ENCODE measurements at places on chromosomes 13 and 19.

DNA sequence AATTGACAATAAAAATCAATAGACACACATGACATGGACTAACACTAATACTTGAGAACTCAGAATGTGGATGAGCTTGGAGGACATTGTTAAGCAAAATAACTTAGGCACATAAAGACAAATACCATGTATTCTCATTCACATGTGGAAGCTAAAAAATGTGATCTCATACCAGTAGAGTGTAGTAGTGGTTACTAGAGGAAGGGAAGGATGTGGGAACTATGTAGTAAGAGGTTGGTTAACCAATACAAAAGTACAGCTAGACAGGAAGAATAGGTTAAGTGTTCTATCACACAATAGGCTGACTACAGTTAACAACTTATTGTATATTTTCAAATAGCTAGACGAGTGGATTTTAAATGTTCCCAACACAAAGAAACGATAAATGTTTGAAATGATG is 415.8 kb upstream of the KLF12 start:
- no peak for DNase-seq

GRCh38 chr13:41802043-41802683 is 158.7 kb downstream of the VWA8 start:
- no peak for DNase-seq

GRCh38 chr13:105272660-105273631 is 1262.5 kb downstream of the EFNB2 start:
- DNase-seq, result no peak

DNA sequence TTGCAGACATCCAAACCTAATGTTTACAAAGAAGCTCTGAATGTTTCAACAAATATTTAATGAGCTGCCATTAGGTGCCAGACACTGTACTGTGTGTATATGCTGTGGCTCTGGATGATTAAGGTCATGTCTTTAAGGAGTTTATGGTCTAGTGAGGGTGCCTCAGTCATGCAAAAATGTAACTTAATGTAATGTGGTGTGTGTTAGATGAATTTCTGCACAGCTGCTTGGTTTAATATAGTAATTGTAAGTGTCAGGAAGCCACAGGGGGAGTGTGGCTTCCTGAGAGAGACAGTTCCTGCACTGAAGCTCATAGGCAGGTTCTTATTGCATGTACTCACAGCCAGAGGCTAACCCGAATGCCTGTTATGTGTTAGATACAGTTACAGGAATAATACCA is 43.3 kb downstream of the SPATA13 start:
- DNase-seq, result no peak

DNA sequence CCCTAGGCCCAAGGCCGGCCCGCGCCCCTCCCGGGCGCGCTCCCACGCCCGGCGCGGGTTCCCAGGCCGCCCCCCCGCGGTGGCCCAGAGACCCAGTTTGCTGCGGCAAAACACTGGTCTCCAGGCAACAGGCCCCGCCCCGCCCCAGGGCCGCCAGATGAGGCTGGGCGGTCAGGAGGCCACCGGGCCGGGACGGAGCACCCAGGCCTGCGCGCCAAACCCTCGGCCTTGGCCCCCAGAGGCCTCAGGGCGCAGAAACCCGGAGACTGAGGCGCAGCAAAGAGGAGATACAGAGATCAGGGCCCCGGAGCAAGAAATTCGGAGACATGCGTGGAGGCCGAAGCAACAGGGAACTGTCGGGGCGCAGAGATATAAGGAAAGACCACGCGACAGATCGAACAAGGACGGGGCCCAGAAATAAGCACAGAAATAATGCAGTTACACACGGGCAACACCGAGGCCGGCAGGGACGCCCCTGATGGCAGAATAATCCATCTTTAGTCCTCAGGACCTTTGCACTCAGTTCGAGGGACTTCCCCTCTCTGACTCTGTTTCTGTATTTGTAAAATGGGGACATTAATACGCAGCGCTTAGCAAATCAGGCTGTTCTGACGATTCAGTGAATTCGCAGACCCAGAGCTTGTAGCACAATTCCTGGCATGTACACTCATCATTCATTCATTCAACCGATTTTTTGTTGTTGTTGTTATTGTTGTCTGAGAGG is 20.8 kb upstream of the ERCC1 start:
- DNase-seq, result no peak

DNA sequence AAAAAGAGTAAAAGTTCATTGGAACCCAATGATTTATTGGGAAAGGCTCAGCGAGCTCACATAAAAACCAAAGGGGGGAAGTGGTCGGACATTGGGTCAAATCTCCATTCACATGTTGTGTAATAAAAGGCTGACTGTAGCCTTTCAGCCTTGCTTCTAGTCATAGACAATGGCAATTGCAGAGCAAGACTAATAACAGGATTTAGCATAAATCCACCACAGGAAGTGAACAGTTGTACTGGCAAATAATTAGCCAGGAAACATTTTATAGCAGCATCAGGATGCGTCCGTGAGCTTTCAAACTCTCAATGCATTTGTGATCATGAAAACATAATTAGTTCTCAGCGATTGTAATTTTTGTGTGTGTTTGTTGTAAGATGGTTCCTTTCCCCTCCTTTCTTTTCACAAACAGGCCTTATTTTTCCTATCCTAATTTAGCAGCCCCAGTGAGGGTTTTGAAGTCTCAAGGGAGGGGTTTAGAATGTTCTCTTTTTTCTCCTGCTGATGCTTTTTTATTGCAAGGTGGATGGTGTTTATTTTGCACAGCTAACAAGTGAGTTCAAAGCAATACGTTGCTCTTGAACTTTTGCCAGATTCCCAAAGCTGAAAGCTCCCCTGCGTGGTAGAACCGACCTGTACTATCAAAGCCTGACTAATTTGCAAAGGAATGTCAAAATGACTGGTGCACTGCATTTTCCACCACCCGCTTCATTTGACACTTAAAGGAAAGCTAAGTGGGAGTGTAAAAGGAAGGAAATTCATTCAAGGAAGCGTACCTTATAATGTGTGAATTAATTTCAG is 105.6 kb downstream of the SPRY2 start:
- DNase-seq, result no peak

- no peak for DNase-seq
Observed at GRCh38 chr19:20247016-20247683, 80.1 kb downstream of the ZNF486 start.

DNA sequence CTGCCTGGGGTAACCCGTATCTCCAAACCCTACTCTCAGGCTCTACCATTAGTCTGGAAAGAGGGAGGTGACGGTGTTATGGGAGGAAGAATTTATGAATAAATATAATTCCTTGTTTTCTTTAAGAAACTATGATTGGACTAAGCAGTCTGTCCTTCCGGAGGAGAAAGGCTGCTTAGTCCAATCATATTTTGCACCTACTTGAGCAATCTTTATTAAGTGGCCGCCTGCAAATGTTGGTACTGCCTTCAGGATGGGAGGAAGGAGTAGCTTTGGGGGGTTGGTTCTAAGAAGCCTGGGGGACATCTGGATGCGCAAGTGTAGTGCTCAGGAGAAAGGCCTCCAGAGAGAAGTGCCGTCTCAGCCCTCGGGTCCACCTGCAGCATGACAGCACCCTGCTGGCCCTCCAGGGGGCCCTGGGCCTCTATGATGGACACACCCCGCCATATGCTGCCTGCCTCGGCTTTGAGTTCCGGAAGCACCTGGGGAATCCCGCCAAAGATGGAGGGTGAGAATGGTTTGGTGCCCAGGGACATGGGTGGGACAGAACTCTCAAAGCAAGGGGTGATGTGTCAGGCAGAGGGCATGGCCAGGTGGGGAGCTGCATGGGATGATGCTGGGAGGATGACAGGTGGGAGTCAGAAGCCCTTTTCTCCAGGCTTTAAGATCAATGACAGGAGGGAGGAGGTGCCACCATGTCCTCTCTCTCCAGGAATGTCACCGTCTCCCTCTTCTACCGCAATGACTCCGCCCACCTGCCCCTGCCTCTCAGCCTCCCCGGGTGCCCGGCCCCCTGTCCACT is 4.1 kb downstream of the ACP4 start:
- no peak for DNase-seq

DNA sequence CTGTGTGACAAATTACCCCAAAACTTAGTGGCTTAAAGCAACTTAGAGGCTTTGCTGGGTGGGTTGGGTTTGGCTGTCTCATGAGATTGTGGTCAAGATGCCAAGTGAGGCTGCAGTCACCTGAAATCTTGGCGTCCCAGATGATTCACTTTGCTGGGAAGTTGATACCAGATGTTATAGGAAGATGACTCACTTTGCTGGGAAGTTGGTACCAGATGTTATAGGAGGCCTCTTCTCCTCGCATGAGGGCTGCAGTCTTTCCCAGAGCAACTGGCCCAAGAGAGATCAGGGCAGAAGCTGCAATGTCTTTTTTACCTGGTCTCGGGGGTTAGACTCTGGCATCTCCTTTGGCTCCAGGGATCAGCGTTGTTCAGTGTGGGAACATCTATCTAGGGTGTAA is 16.8 kb downstream of the TEX29 start:
- peak; percentile 54 for DNase-seq

DNA sequence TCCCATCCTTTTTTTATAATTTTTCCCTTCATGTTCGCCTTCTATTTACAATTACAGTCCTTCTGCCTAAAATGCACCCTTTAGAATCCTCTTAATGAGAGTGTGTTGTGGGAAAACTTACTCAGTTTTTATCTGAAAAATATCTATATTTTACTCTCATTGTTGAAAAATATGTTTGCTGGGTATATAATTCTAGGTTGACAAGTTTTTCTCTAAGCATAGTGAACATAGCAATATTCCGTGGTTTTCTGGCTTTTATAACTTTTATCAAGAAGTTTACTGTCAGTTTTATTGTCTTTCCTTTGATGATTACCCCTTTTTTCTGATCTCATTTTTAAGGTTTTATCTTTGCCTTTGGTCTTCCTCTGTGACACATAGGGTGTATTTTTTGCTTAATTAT is 57.3 kb downstream of the UQCRFS1 start:
- no peak for DNase-seq

- no peak for DNase-seq
Observed at GRCh38 chr13:28730762-28731161, 12.0 kb upstream of the SLC46A3 start.

DNA sequence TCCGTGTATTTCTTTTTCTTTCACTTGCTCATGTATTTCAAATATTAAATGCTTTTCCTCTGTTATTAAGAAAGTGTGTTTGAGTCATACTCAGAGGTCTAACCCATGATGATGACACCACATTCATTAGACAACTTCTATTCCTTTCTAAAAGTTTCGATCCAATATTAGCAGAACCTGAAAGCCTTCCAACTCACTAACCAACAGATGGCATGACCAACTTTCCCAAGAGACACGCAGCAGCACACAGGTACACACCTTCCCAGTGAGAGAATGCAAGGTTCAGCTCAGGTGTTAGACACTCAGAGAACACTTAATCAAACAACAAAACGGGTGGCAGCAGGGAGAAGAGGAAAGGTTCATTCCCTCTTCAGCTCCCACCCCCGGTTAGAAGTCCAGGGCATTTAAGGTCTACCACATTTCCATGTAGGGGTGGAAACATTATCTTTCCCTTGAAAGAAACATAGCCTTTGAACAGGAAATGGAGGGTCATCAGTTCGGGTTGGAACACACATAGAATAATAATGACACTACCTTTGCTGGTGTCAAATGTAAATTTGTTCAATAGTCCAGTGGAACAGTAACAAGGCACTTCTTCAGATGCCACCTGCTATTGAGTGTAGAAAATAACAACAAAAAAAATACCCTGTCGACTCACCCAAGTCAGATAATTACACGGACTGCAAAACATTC is 404.2 kb downstream of the COG6 start:
- DNase-seq, result peak; percentile 87

DNA sequence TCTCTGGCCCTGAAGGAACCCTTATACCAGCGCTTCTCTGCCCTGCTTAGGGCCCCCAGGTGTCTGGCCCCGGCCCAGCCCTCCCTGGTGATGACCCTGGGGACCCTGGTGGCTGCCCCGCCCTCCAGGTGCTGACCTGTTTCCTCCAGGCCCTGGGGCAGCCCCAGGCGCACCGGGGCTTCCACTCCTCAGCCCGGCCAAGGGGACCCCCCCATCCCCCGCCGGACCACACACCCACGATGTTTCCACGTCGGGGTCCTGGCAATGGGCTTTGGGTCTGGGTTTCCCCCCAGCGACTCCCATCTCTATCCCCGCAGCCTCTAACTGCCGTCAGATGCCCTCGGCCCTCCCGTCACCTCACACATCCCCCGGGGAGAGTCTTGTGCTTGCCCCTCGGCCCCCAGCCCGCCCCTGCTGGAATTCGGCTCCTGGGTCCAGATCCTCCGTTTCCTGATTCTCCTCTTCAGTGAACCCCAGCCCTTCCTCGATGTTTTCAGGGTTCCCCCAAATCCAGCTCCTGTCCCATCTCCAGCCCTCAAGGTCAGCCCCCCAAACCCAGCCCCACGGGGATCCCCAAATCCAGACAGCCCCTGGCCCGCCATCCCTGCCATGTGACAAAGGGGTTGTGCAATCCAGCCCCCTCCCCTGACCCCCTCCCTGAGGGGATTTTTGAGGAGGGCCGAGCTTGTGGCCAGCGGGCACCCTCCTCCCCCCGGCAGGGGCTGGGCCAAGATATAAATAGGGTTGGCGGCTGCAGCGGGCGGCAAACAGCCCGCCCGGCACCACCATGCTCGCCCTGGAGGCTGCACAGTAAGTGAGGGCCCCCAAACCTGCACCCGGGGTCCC is at the start of gene SPIB:
SPIB (plus strand) TSS at position 763 of the 846 bp plus-strand sequence; CDS start at position 788, 25 bp downstream.
- no peak for DNase-seq

GRCh38 chr13:107295416-107296140 is 727.6 kb upstream of the ARGLU1 start:
- DNase-seq, result no peak

GRCh38 chr19:41000310-41000737 is 9.2 kb downstream of the CYP2B6 start:
- no peak for DNase-seq

GRCh38 chr19:37982655-37983054 is 75.6 kb downstream of the SIPA1L3 start:
- no peak for DNase-seq

DNA sequence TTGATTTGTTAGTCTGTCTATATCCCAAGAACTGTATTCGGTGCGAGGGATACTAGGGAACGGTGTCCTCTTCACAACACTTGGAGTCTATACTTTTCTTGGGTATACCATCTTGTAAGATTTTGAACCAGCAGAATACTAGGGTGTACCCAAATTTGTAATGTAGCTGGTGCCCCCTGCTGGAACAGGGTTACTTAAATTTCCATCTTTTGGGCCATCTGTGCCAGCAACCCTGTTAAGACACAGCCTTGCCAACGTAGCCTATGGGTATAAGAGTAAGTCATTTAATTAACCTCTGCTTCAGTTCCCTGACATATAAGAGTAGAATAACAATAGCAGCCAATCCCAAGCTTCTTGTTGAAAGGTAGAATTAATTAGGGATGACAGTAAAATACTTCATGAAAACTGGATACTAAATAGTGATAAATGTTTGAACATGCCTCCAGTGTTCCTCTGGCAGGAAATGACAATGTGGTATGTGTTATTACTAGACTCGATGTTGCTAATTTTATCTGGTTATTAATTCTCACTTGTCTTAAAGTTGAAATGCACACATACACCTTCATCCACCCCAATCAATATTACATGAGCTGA is 607.6 kb downstream of the FGF9 start:
- DNase-seq, result no peak

- no peak for DNase-seq
Observed at GRCh38 chr13:69487576-69487975, 620.0 kb upstream of the ATXN8OS start.

GRCh38 chr13:104810242-104810641 is 1725.2 kb downstream of the EFNB2 start:
- no peak for DNase-seq

All from epithelial cell of prostate (primary cell).